Skeletal muscle tissue (tissue), 5 donors: ENCODE measurements at places on chromosomes 7 and 10. TPM values are rescaled to one million over a fixed set of nuclear protein-coding genes. Genes with fewer than 3 reads are reported as not detected.

Gene DGKI
- 1.0 TPM for total RNA-seq

Gene GPR158
- 0.52 TPM for total RNA-seq

Gene KIN
- 8.4 TPM for total RNA-seq

Gene SPDYE11
- total RNA-seq = not detected

Gene FFAR4
- total RNA-seq = 0.52 TPM

Gene FOXI2
- not detected for total RNA-seq

Gene RPP38
- total RNA-seq = 6.3 TPM

Gene C10orf95
- total RNA-seq = not detected

Gene LBX1
- 3.1 TPM for total RNA-seq

Gene GSTO2
- total RNA-seq = not detected

Gene UTF1
- not detected for total RNA-seq

Gene MEOX2
- 44.9 TPM for total RNA-seq

Gene MSMB
- not detected for total RNA-seq
